ENCODE measurements at places on chromosomes 3 and 15.

- DNase-seq = no peak
These were observed 200.3 kb downstream of the SLCO3A1 start for GRCh38 chr15:92053753-92054316.

DNA sequence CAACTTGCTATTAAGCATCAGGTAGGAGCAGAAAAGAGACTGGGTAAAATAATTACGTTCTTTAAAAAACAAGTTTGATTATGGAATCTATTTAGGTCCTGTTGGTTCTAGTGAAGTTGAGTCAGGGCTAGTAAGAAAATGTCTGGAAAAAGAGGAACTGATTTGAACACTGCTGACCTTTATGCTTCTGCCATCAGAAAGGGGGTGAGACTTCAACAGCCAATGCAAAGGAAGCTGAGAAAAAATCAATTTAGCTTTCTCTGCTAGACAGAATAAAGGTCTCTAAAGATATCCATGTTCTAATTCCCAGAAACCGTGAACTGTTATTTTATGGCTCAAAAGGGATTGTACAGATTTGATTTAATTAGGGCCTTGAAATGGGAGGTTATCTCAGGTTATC lies 157.5 kb downstream of the ROBO2 start:
- DNase-seq = no peak

GRCh38 chr3:184305577-184305976 lies 6.5 kb downstream of the PSMD2 start:
- no peak for DNase-seq

- DNase-seq = no peak
These were observed 15.3 kb upstream of the XXYLT1 start for GRCh38 chr3:195286115-195286872.

- DNase-seq = no peak
These were observed 128.3 kb downstream of the TPRA1 start for GRCh38 chr3:127462111-127462655.

DNA sequence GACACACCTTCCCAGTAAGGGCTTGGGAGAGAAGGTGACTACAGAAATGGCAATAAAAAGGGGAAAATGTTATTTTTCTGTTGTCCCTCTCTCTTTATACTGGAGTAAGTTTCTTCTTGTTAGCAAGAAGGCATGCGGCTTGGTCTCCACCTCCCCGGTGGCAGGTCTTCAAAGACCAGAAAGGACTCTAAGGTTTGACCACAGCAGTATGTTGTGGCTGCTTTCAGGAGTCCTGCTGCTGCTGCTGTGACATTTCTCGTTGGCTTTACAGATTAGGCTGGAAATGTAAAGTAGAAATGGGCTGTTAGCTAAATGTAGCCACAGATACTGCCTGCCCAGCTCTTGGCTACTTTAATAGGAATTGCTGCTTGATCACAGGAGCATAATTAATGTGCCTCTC lies 175.8 kb upstream of the ZBTB20 start:
- DNase-seq = no peak

DNA sequence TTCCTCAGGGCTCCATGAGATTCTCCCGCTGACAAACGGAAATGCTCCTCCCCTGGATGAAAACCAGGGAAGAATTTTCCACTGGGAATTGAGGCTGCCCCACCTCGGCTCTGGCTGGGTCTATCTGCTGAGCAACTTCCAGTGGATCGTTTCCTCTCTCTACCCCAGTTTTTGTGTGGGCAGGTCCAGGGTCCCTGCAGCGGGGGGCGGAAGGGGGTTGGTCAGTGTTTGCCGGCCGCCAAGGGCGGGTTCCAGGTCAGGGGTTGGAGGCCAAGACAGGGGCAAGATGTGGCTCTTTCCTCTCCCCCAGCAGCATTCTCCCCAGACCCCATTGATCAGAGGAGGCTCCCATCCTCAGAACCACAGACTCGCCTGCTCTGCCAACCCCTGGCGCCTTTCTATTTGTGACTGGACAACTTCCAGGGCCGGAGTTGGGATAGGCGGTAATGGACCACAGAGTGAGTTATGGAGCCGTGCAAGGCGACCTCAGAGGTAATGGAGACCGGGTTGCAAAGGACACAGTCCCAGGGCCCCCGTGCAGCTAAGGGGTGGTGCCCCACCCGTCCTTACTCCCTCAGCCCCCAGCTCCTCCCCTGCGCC lies 92.2 kb downstream of the WNT7A start:
- no peak for DNase-seq

GRCh38 chr15:36544518-36545466 lies 34.6 kb upstream of the CDIN1 start:
- no peak for DNase-seq

GRCh38 chr3:48299746-48300712 lies 33.4 kb downstream of the SPINK8 start:
- DNase-seq = no peak

DNA sequence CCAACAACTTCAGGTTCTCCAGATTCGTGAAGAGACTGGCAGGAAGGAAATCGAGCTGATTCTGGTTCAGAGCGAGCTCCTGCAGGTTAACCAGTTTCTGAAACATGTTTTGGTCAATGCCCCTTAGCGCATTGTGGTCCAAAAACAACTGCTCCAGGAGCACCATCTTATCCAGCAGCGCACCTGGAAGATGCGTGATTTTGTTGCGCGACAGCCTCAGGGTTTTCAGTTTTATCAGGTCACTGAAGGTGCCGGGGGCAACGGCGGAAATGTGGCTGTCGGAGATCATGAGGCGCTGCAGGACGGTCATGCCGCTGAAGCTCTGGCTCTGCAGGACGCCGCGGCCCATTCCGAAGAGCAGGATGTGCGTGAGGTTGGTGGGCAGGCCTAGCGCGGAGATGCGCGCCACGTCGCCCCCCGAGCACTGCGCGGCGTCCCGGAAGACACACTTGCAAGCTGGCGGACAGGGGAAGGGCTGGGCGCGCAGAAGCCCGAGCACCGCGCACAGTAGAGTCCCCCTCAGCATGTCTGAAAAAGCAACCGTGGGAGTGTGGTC lies 1.2 kb downstream of the GP5 start:
- DNase-seq = peak; percentile 66

DNA sequence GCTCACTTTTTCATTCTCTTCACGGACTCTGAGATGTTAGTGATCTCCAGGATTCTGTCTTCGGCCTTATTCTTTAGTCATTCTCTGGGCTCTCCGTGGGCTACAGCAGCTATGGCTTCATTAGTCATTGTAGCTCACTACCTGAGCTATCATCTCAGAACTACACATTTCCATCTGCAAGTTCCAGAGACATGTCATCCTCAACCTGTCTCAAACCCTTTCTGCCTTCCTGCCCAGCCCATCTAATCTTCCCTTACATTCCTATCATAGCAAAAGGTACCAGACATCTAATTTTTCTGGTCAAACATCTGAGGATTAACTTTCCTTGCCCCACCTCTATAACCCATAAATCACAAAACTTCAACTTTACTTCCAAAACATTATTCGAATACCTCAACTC lies 13.2 kb downstream of the TSPAN3 start:
- DNase-seq = no peak

DNA sequence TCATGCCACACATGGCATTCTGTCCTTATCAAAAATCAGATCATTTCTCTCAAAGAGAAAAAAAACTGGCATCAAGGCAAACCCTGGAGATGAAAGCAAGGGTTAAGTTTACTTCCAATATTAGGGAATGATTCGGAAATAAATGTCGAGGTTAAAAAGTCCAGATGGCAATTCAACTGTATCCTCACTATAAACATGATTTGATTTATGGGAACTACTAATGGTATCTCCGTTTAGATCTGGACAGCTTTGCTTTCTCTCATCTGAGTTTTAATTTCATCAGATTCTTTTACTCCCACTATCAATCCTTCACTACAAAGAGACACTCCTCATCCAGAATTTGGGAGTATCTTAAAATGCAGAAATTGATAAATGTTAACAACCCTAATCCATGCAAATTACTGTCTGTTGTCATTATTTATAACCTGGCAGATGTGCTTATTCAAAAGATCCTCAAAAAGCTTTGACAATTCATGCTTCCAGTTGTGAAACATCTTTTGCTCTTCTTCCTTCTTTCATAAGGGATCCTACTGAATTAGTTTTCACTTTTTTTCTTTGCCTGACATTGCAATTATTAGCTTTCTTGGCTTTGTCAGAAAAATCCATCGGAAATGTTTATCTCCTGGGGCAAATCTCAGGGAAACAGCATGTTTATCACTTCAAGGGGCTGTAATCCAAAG lies 903.2 kb downstream of the MCTP2 start:
- no peak for DNase-seq

DNA sequence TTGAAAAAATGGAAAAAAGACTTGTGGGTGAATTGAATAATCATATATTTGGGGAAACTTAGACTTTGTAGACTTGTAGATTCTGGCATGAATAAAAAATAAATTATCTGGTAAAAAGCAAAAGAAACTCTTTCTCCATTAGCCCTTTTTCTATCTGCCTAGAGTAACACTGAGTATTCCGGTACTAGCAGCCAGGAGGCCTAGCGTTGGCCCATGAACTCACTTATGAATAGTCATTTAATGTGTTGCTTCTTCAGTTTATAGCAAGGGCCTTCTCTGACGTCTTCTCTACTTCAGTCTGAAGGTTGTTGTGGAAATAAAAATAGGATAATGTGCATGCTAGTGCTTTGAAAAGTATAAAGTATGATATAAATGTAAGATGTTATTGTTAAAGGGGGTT lies 851.2 kb upstream of the NR2F2 start:
- DNase-seq = no peak

GRCh38 chr15:44029003-44029402 lies 166.1 kb downstream of the FRMD5 start:
- DNase-seq = no peak

DNA sequence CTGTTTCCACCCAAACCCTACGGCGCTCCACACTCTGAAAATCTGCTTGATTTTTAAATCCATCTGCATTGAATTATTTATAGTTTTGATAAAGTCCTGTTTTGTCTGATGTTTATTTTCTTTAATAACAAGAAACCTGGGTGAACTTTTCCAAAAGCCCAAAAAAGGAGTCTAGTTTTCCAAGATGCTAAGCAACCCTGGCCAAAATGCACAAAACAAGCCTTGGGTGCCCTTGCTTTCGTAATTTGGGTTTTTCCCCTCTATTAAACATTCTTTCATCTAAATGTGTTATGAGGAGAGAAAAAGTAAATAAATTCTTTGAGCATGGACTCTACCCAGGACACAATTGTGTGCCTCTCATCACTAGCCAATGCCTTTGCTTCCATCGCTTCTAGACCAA lies 468.9 kb downstream of the MCTP2 start:
- DNase-seq = no peak

GRCh38 chr3:142802891-142803290 lies 79.1 kb downstream of the TRPC1 start:
- DNase-seq = no peak

DNA sequence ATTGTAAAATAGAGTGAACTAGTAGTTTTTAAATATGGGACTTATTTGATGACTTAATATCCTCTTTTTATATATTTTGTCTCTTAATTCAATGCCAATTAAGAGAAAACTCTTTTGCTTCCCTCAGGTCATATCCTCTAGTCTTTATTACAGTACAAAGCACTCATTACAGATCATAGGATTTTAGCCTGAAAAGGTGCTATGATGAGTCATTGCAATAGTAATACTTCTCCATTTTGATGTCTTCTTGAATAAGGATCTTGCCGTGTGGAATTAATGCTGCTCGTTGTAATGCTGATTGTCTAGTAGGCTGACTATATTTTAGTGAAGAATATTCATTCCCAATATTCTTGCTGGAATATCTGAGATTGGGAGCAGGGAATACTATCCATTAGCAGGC lies 612.2 kb upstream of the GOLIM4 start:
- no peak for DNase-seq

- no peak for DNase-seq
These were observed 5.8 kb upstream of the RAD51 start for GRCh38 chr15:40688932-40689799.

- no peak for DNase-seq
These were observed 25.7 kb upstream of the GALNT15 start for GRCh38 chr3:16148783-16149182.

GRCh38 chr3:142450189-142450588 lies 2.4 kb upstream of the XRN1 start:
- DNase-seq = no peak

DNA sequence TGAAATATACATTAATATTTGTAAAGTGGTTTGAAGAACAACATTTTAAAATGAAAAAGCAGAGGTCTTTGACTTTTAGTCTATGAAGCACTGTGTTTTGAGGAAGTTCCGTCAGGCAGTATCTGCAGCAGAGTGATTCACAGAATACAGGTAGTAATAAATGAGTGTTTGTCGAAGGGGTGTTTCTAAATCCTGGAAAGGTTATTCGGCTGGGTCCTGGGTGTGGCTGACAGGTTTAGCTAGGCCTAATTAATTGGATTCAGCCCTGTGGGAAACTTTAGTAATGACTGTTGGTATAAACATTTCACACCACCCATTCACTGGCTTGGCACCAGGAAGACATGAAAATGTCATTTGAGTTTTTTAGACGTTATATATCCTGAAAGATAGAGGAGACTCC lies 51.3 kb downstream of the TIPARP start:
- DNase-seq = no peak

GRCh38 chr3:58163234-58163633 lies 47.5 kb downstream of the DNASE1L3 start:
- DNase-seq = no peak

- no peak for DNase-seq
These were observed 528.3 kb upstream of the CFAP20DC start for GRCh38 chr3:59578129-59578528.

DNA sequence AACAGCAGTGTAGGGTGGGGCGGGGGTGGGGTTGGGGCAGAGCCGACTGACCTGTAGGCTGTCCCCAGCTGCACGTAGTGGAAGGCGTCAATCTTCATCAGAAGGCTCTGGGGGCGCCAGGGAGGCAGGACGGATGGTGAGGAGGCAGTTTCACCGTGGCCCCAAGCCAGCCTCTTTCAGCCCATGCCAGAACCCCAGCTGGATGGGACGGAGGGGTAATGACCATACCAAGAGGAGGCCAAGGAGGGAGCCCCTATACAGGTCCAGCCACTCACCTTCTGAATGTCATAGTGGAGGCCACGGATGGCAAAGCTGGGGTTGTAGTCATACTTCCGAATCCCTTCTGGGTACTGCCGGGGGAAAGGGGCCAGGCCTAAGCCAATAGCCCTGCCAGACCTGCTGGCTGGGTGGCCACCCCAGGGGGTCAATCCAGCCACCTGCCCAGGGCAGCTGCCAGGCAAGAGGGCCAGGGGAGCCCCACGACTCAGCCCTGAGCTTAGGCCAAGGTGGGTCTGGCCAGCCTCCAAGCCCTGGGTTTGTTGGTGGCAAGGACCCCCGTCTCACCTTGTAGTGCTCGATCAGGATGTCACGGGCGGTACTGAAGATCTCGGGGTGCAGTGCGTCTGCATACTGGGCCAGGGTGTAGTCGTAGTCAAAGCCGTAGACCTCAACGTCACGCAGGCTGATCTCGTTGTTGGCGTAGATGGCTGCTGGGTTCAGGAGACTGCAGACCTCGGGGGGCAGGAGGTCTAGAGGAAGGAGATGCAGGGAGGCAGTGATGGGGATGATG lies 4.9 kb downstream of the NT5DC2 start:
- DNase-seq = no peak

Data from ecto neural progenitor cell (in vitro differentiated cells).